ENCODE measurements at places on chromosomes 5 and 9. TPM values are rescaled to one million over a fixed set of nuclear protein-coding genes. Genes with fewer than 3 reads are reported as not detected.

DNA sequence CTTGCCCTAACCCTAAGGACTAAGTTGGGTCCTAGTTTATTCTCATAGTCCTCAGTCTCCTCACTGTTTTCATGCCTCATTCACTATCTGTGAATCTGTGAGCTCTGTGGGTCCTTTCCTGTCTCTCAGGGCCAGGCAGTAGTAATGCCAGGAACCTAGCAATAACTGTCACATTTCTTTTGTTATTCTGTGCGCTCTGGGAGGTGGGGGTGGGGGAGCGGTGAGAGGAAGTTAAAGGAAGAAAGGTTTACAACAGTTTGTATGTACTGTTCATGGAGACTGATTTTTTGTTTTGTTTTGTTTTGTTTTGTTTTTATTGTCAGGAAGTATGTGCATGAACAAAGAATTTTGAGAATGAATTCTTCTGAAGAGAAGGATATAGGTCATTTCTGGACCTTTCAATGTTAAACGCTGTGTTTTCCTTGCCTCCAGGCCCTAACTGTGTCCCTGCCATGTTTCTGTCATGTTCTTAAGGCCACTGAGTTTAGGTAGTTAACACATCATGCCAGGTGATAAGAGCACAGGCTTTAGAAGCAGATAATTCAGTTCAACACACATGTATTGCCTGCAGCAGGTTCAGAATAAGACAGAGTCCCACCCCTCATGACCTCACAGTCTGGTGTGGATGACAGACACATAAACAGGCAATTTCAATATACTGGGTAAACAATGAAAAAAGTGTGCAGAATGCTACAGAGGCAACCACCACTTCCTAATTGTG, 13.3 kb upstream of the FEM1C start:
- no peak for DNase-seq

DNA sequence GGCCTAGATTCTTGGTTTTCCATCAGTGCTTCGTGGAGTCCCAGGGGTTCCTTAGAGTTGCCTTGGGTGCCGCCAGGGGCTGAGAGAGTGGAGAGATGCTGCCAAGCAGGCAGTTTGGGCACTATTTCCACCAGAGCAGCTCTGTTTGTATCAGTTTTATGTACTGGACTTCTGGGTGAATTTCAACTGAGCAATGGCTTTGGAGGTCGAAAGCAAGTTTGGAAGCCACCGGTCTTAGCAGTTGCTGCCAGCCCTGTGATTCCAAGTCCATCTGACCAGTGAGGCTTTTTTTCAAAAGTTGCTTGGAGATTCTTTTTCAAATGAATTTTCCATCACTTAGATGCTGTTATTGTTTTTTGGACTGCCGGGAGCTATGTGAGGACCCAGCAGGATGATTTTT, 68.5 kb downstream of the ANGPTL2 start:
- DNase-seq: no peak

MEIKIN gene
- polyA plus RNA-seq: not detected

DNA sequence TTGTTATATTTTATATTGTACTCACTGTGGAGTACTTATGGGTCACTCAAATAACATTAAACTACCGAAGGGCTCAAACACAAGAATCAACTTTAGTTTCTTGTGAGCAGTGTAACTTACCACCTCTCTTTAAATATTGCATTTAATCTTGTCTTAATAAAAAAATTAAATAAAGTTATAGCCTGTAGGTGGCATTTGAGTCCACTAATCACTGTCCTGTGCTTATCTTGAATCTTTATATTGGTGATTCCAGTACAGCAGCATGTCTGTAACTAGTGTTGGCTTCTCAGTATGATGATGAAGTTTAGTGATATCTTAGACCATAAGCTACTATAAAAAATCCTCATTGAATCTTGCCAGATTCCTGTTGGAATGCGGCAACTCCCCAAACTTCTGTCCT, 313.8 kb downstream of the FAM170A start:
- peak; percentile 2 for DNase-seq

- no peak for DNase-seq
These were observed 113.9 kb upstream of the ADAMTSL1 start for GRCh38 chr9:18360005-18360404.

- no peak for DNase-seq
These were observed 69.0 kb upstream of the PHYKPL start for GRCh38 chr5:178301641-178302040.

GRCh38 chr5:139744471-139745131, 51.0 kb upstream of the PSD2 start:
- no peak for DNase-seq

GRCh38 chr5:175724314-175725275, 66.7 kb downstream of the HRH2 start:
- no peak for DNase-seq

GRCh38 chr5:137867664-137868063, at the start of gene MYOT:
Gene MYOT, plus strand, starts transcription at chr5:137867860. Its CDS starts 2,792 bp downstream, at chr5:137870652.
- no peak for DNase-seq

RORB gene
- not detected for polyA plus RNA-seq

DNA sequence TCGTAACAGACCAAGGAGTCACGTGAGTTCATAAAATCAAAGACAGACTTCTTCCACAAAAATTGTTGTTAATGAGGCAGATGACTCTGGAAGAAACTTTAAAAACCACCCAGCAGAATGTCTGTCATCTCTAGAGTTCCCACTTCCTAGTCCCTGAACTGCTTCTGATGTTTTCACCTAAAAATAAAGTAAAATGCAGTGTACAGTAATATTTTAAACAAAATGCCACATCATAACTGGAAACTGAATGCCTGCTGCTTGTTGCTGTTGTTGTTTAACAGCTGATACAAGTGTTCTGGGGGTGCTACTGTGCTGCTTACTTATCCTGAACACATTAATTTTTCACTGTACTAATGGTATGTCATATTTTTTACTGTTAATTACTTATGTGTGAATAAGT, 577.2 kb downstream of the MTRR start:
- DNase-seq: no peak

- DNase-seq: no peak
These were observed 637.6 kb upstream of the SGCD start for GRCh38 chr5:155689406-155689805.

DNA sequence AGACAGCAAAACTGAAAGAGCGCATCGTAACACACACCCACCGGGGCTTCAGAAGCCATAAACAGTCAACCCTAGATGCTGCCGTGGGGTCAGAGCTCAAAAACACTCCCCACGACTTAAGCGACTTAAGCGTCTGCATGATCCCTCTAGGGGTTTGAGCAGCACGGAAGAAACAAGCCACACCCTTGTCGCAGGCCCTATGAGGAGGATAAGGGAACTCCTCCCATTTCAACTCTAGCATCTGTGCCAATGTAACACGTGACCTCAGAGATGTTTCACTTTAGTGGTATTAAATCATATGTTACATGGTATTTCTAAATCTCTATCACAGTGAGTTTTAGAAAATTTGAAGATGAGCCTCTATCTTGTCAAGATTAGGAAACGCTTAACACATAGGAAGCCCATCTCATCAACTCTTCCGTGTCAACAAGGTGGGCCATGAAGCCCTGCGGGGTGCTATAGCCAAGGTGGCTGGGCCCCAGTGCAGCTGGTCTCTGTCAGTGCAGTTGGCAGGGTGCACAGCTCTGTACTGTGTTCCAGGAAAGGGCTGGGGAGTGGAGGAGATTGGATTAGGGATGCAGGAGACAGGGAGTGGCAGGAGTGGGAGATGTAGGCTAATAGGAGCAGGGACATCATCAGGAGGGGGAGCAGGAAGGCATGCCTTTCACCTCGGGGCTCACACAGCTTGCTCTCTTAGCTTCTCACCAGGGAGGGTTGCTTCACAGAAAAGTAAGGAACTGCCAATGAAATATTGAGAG, 33.1 kb downstream of the ZCCHC9 start:
- DNase-seq: no peak

DNA sequence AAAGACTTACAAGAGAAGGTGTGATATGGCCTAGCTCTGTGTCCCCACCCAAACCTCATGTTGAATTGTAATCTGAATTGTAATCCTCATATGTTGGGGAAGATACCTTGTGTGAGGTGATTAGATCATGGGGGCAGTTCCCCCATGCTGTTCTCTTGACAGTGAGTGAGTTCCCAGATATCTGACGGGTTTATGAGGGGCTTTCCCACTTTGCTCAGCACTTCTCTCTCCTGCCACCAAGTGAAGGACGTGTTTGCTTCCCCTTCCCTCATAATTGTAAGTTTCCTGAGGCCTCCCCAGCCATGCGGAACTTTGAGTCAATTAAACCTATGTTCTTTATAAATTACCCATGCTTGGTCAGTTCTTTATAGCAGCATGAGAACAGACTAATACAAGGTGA, 49.0 kb downstream of the CDO1 start:
- DNase-seq: no peak

GRCh38 chr9:93174976-93175375, 9.0 kb upstream of the WNK2 start:
- no peak for DNase-seq

OR1Q1 gene
- polyA plus RNA-seq: 1.1 TPM

DNA sequence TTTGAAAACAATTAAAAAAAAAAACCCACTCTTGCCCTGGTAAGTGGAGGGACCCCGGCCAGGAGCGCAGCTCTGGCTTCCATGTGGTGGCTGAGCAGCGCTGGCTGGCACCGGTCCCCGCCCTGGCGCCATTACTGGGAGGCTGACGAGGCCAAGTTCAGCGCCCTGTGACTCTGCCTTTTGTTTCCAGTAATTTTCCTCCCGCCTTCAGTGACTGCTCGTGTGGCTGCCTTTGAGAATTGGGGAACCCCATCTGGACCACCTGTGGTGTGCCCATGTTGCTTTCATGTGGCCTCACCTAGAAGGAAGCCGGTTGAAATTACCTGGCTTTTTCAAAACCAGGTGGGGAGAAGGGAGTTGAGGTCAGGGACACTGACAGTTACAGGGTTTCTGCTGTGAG, 136.1 kb downstream of the GAPVD1 start:
- DNase-seq: no peak

TUSC1 gene
- polyA plus RNA-seq: 4.6 TPM

ACSL6 gene
- polyA plus RNA-seq: not detected

GRCh38 chr9:68443624-68444023, 87.2 kb downstream of the PGM5 start:
- DNase-seq: no peak

GRCh38 chr5:68444048-68444447, 228.5 kb downstream of the PIK3R1 start:
- DNase-seq: no peak

GRCh38 chr5:88606626-88607025, 276.4 kb downstream of the MEF2C start:
- no peak for DNase-seq

GRCh38 chr9:101197026-101197425, 168.5 kb downstream of the PLPPR1 start:
- DNase-seq: no peak

DNA sequence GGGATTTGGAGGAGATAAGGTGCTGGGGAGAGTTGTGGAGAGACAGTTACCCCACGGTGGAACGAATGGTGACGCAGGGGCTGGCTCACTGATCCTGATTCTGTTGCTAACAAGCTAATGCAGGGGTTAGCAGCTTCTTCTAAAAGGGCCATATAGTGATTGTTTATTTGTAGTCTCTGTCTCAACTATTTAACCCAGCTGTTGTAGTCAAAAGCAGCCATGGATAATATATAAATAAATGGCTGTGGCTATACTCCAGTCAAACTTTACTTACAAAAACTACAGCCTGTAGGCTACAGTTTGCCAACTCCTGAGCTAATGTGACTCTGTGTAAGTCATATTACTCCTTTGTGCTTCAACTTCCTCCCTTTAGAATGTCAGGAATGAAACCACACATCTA, 21.8 kb downstream of the STOM start:
- DNase-seq: no peak

- DNase-seq: no peak
These were observed 40.8 kb upstream of the LARP1 start for GRCh38 chr5:154714266-154714986.

ELAVL2 gene
- 0.28 TPM for polyA plus RNA-seq

DNA sequence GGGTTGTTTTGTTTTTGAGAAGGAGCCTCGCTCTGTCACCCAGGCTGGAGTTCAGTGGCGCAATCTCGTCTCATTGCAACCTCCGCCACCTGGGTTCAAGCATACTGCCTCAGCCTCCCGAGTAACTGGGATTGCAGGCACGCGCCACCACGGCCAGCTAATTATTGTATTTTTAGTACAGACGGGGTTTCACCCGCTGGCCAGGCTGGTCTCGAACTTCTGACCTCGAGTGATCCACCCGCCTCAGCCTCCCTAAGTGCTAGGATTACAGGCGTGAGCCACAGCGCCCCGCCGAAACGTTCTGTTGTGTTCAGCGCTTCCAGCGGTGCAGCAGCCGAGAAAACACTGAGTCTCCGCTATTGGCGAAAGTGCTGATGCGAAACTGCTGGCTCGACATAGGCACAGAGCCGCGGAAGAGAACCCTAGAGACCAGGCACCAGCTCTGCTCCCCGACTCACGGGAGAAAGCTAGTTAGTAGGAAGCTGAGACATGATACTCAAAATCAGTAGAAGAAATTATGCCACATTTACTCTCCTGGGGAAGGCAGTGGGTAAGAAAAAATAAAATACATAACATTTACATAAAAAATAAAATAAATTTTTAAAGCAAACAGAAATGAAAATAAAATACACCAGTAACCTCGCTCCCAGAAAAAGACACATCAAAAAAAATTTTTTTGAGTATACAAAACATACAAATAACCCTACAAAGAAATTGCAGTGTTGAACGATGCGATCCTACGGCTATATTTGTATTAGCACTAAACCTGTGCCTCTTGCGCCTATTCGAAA, 31.6 kb downstream of the ANXA2R start:
- no peak for DNase-seq

VDAC1 gene
- polyA plus RNA-seq: 195 TPM

All from BJ (cell line).